Stimulated activated CD4-positive, alpha-beta T cell treated with anti-CD3 and anti-CD28 coated beads, TNF-alpha, amount 100 ng/mL, for 4 hours (primary cell): ENCODE measurements at places on chromosomes 2 and 18.

- DNase-seq, result no peak
These were observed 7.5 kb downstream of the ANKRD53 start for GRCh38 chr2:70985956-70986355.

DNA sequence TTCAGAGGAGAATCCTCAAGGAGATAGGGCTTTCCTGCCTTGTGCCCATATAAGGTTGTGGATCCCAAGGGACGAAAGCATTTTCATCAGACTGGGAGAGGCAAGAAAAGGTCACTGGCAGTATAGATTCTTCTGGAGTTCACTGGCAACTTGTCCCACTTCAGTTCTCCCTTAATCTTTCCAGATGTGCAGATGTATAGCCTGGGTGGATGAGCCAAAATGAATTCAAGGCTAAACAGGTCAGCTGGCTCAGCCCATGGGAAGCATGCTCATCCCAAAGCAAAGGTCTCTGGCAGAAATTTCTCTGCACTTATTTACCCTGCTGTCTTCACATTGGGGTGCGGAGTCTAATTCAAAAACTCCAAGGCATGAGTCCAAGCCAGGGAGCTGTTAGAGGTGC lies 148.9 kb upstream of the TNP1 start:
- DNase-seq, result no peak

DNA sequence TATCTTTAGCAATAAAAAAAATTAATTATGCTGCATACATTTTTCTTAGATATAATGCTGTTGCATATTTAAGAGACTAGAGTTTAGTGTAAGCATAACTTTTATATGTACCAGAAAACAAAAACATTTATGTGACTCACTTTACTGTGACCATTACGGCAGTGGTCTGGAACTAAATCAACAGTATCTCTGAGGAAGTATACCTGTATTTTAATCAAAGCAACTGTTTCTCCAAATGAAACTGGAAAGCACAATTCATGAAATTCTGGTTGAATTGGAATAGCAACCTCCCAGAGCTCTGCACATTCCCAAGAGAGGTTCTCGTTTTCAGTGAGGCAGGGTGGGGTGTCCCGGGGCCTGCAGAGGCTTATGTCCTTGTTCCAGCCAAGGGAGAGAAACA lies 112.2 kb upstream of the TACR1 start:
- no peak for DNase-seq

DNA sequence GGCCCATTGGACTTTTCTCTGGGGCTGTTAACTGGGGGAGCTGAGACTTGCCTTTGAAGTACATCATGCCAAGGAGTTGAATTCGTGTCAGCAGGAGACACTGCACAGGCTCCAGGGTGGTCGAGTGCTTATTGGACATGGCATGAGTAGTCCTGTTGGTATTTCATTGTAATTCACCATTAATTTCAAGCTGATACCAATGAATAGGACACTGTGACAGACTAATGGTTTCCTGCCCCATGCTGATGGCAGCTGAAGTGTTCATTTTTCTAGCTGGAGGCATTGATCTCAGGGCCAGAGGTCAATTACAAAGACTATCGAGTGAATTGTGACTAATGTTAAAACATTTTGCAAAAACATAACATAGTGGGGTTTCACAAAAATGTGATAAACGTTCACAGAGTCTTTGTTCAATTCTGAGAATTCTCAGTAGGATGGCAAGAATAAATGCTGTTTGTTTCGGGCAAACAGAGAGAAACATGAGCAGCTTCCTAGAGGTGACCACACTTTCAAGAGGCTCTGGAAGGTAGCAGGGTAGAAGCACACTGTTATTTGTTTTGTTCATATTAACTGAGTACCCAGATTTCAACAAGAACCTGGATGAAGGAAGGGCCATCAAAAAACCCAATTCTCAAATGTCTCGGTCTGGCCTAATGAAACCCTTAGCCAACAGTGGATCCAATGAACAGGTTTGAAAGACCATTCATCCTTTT lies 90.6 kb upstream of the ARL4C start:
- no peak for DNase-seq

DNA sequence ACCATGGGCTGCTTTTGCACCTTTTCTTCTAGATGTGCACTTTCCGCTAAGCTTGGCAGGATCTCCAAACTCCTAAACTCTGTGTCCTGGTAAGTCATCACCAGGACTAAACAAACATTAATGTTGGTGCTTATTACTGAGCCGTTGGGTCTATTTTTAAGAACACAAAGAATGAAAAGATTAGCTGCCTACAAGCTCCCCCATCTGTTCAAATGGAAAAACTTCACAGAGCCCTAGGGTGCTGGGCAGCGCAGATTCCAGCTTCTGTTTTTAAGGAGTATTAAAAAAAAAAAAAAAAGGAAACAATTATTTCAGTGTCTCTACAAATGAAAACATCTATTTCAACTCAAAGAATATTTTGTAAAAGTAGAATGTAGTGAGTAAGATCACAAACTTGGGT lies 97.8 kb upstream of the AQP4 start:
- DNase-seq, result no peak

DNA sequence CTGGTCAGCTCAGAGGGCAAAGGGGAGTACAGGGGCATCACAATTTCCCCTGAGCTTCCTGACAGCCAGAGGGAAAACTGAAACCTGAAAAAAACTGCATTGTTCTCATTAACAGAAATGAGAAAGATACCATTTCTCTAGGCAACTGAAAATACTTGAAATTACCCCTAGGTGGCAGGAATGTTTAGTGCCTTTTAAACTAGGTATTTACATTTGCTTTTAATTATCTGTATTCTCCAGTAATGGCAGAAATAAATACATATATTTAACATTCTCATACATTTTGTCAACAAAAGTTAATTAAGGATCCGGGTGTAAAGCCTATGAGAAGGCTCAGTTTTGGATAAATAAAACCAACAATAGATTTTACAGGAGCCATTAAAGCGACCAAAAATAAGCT lies 34.5 kb downstream of the RPL31 start:
- no peak for DNase-seq

DNA sequence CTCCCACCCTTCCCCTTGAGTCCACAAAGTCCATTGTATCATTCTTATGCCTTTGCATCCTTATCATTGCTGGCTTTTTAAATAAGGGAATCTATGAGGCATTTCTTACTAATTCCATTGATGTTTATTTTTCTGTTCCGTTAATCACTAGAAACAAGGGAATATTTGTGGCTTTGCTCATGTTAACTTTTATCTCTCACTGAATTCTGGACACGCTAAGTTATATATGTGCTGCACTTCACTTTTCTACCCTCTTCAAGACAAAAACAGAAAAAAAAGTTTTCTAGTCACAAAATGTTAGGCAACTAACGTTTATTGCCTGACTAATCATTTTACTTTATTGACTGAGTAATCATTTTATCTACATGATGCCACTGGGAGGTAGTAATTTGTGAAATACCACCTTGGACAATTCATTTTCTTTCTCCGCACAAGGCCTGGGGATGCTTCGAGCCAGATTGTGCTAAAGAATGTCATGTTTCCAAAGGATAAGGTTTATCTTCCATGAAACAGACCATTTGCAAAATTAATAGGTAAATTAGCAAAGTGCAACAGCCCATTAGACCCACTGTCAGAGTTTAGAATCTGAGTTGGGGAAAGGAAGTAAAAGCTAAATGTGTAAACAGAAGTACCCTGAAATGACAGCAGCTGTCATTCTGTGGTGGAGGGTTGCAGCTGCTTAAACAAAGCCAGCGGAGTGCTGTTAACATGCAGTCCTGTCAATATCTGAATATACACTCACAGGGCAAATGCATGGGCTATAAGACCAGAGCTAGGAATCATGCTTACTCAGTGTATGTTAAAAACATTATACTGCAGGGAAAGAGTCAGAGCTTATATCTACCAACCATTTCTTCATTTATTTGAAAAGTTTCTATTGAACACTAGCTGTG lies 658.7 kb downstream of the CNTNAP5 start:
- no peak for DNase-seq

- DNase-seq, result no peak
These were observed 129.2 kb upstream of the PTPRM start for GRCh38 chr18:7437870-7438269.

DNA sequence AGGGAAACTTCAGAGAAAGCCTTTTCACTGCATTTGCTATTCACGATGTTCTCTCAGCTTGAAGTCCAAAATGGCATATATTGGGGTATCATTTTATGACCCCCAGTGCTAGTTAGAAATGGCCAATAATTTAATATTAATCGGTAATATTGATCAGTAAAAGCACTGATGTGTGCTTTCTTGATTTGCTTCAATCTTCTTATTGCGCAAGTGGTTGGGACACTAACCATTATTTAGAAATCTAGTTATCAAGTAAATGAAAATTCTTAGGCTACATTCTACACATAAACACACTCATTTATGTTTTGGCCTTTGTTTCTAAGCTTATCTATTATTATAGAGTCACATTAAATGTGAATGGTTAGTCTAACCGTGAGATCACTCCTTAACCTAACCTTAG lies 49.7 kb upstream of the VWC2L start:
- DNase-seq, result no peak

- DNase-seq, result no peak
These were observed 160.9 kb downstream of the RDH14 start for GRCh38 chr2:18399601-18400000.

DNA sequence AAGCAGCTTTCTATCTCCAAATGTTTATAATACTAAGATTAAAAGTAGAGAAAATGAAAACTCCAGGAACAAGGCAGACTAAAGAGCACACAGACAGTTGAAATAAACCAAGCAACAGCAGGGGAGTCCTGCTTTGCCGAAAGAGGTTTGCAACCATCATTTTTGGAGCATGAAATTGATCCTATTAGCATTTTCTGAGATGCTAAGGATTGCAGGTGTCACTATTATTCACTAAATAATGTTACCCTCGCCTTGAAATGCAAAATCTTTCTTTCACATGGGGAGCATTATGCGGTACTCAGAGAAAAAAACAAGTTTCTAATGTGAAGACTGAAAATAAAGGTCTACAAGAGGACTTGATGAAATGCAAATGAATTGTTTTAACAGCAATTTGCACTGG lies 81.7 kb upstream of the DNAJC10 start:
- DNase-seq, result no peak

- DNase-seq, result no peak
These were observed 100.9 kb downstream of the ATP9B start for GRCh38 chr18:79169958-79170555.

DNA sequence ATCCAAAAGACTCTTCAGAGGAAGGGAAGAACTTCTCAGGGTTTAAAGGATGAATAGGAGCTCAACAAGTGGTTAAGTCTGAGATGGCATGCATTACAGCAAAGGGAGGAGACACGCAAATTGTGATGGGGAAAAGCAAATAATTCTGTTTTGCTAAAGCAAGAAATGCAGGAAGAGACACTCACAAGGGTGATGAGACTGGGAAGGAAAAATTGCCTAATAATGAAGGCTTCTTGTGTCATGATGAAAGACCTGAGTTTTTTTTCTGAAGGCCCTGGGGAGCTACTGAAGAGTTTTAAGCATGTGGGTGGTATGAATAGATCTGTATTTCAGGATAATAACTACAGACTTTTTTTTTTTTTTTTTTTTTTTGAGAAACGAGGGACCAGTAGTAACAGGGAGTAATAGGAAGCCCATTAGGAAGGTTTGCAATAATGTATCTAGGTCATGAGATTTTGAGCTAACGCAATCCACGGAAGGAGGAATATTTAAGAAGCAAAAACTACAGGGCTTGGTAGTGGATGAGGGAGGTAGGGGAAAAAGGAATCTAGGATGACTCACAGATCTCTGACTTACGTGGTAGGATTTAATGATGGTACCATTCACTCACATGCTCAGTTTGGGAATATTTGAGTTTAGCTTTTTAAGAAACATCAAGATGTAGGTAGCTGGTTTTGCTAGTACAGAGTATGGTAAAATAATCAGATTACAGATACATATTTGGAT lies 16.0 kb upstream of the SERPINB3 start:
- no peak for DNase-seq

- no peak for DNase-seq
These were observed 33.3 kb downstream of the IL1R2 start for GRCh38 chr2:102025016-102025501.

DNA sequence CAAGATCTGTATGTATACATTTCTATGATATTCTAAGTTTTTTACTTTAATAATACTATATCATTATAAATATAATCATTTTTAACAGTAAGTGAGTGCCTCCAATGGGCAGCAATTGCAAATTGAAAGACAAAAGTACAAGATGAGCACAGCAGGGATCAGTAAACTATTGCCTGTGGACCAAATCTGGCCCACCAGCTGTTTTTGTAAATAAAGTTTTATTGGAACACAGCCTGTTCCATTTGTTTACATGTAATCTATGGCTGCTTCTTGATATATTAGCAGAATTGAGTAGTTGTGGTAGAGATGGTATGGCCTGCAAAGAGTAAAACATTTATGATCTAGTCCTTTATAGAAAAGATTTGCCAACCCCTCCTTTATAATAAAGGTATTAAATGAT lies 43.2 kb downstream of the CHST9 start:
- no peak for DNase-seq

GRCh38 chr2:225040856-225041206 lies 1.4 kb downstream of the DOCK10 start:
- DNase-seq, result no peak
